ENCODE measurements at places on chromosomes 3 and 15. TPM values are rescaled to one million over a fixed set of nuclear protein-coding genes. Genes with fewer than 3 reads are reported as not detected.

The ZBED2 gene
- polyA plus RNA-seq: not detected

The MBD4 gene
- 17.4 TPM for polyA plus RNA-seq

The LXN gene
- polyA plus RNA-seq: 56.9 TPM

The COL6A5 gene
- not detected for polyA plus RNA-seq

The ISY1 gene
- 50.7 TPM for polyA plus RNA-seq

The PCBP4 gene
- polyA plus RNA-seq: 75.4 TPM

The PEX11A gene
- 4.4 TPM for polyA plus RNA-seq

The EPHA3 gene
- not detected for polyA plus RNA-seq

The COX5A gene
- 134 TPM for polyA plus RNA-seq

The AMOTL2 gene
- polyA plus RNA-seq: 130 TPM

DNA sequence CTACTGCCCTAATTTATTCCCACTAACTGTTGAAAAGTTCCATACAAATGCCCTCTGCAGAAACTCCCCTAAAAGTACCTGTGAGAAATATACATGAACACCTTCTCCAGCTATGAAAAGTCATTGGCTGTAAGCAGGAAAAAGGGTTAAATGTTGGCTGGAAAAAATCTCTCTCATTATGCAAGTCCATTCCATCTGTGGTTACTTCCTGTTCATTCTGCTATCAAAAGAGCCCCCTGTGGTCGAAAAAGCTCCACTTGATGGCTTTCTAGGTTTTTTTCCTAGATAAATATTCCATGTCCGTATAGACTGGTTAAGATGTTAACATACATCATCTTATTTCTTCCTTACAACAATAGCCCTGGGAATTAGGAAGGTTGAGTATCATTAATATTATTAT is 56.2 kb upstream of the AKAP13 start:
- DNase-seq: no peak

DNA sequence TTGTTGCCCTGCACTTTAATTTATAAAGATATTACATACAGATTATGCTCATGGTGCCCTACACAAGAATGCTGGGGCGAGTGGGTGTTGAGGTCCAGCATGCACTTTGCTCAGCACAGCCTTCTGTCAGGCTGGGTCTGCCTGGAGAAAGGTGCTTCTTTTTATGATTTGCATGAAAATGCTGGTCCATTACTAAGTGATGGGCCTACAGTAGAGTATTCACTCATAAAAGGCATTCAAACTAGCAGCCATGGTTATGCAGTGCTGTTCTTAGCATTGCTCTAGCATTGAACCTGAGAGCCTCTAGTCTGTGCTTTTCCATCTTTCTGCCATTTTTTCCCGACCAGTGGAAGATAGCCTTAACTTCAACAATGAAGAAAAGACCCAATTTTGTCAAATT is 12.3 kb downstream of the LNP1 start:
- DNase-seq: no peak

DNA sequence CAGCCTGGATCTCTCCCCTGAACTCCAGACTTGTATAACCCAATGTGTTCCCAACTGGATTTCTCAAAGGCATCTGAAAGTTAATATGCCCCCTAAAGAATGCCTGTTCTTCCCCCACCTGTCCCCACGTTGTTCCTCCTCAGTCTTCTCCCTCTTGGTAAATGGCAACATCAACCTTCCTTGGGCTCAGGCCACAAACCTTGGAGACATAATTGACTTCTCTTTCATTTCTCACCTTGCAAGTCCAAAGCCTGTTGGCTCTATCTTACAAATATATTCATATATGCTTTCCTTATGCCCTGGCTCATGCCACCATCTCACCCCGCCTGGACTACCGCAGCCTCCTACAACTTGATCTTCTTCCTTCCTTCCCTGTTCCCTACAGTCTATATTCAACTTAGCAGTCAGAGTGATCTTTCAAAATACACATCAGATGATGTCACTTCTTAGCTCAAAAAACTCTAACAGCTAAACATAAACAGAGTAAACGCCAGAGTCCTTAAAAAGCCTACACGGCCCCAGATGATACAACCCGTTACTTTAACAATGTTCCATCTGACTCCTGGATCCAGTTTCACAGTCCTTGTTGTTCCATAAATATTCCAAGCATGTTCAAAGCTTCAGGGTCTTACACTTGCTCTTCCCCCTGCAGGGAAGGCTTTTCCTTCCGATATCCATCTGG is 66.2 kb downstream of the ETV5 start:
- no peak for DNase-seq

- no peak for DNase-seq
These were observed 52.9 kb upstream of the TSPAN3 start for GRCh38 chr15:77123854-77124253.

DNA sequence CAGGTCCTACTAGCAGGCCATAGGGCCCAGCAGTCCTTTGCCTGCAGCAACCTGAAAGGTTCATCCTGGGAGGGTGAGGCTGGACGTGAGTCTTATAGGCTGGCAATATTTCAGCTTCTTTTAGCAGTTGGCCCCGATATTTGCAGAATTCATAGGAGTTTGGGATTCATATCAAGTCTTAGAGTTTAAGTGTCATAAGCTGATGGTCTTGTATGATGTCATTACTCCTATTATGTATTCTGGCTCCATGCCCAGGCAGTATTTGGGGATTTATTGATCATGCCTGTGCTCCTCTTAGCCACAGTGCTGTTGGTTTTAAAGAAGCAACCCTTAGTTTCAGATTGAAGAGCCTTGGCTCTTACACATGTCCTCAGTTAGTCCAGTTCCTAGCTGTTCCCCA is 41.3 kb upstream of the POLR2M start:
- DNase-seq: no peak

DNA sequence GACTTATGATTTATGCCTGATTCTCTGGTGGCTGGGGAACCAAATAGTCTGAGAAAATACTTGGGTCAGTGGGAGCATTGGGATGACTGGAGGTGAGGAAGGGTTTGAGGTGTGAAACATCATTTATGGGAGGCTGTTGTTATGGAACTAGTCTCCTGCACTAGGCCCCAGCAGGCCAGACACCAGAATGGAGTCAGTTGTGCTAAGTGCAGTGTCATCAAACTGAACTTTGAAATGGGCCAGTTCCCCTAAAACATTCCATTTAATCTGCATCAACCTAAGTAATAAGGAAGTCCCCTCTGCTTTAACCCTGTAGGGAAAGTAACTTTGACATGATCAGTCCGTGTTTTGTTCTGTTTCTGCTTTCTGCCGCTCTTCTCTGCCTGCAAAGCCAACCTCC is 44.9 kb upstream of the KLHL25 start:
- no peak for DNase-seq

DNA sequence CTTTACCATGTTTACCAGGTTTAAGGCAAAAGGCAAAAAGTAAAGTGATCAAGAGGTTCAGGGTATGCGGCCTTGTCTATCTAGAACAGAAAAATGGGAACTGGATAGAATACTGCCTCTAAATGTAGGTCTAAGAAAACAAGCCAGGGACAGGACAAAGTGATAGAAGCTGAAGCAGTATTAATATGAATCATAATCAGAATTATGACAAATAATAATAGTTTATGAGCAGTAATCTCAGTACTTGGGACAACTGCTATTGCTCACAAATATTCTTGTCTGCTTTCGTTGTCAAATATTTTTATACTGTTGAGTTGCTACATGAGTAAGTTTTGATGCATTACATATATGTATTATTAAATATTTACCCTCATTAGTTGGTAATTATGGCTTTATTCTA is 356.9 kb upstream of the RBMS3 start:
- no peak for DNase-seq

- DNase-seq: no peak
These were observed 4.0 kb upstream of the ADPGK start for GRCh38 chr15:72787526-72787925.

- no peak for DNase-seq
These were observed 126.6 kb upstream of the ADAMTS9 start for GRCh38 chr3:64814351-64814750.

- DNase-seq: peak; percentile 83
These were observed 221.4 kb upstream of the NANOGP8 start for GRCh38 chr15:35306361-35306981.

DNA sequence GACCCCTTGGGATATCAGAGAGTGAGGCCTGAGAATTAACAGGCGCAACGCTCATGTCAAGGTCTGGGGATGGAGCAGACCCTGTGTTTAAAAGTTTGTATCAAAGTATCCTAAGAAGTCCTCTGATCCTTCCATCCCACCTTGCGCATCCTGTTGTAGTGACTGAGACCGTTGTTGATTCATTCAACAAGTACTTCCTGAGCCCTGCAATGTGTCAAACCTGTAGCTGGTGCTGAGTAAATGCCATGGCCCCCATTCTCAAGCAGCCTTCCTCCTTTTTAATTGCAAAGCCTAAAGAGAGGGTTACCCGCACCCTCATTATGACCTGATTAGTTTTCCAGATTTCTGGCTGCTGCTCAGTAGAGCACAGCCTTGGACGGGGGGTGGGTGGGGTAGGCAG is 46.4 kb downstream of the RPLP1 start:
- DNase-seq: no peak

GRCh38 chr3:32474201-32474600 is 28.5 kb downstream of the CMTM6 start:
- no peak for DNase-seq

GRCh38 chr3:5520237-5520636 is 332.7 kb downstream of the EDEM1 start:
- DNase-seq: no peak

GRCh38 chr15:93118904-93119303 is 29.9 kb upstream of the RGMA start:
- no peak for DNase-seq

- no peak for DNase-seq
These were observed 19.5 kb upstream of the ZMAT3 start for GRCh38 chr3:179091113-179091512.

- DNase-seq: no peak
These were observed 241.0 kb upstream of the ZNF717 start for GRCh38 chr3:76026379-76026778.
